ENCODE measurements at places on chromosomes 1 and 21.

GRCh38 chr1:64996541-64997257 lies 30.4 kb upstream of the JAK1 start:
- no peak for DNase-seq

GRCh38 chr21:32140151-32140550 lies 138.7 kb downstream of the MIS18A start:
- no peak for DNase-seq

DNA sequence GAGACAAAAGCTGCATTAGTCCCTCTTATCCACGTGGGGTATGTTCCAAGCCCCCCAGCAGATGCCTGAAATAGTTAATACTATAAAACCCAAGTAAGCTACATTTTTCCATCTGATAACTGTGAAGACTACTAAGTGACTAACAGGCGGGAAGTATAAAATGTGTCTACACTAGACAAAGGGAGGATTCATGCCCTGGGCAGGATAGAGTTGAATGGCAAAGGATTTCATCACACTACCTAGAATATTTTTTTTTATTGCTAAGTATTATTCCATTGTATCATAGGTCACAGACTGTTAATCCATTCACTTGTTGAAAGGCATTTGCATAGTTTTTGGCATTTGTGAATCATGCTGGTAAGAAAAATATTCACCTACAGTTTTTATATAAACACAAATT lies 26.4 kb upstream of the CFHR4 start:
- DNase-seq: no peak

DNA sequence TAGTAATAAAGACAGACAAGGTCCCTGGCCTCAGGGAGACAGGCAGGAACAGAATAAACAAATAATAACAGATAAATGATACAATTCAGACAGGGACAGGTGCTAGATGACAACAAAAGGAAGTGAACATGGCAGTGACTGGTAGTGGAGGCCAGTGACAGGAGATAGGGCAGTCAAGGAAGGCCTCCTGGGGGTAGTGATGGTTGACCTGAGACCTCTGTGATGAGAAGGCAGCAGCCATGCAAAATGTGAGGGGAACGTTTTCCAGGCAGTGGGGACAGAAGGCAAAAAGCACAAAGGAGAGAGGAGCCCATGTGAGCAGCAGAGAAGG lies 18.5 kb downstream of the OPTC start:
- no peak for DNase-seq

DNA sequence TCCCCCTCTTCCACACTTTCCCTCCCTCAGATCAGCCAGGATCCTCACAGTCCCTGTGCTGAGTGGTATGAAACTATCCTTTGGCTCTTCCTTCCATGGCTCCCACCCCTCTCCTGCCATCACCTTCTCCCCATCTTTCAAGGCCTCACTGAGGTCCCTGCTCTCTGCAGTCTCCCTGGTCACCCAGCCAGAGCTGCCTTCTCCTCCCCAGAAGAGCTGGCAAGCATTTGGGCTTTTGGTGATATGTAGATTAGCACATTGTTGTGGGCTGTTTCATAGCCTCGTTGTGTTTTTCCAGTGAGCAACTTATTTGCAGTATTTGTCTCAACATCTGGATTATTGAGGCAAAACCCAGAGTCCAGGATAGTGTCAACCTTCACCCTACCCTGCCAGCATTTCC lies 2.2 kb downstream of the CSF1 start:
- no peak for DNase-seq

Data from CD4-positive, alpha-beta T cell treated with Interleukin-12 subunit alpha and Interleukin-12 subunit beta, for 1 hour (primary cell).